ENCODE measurements at places on chromosomes 1 and 21. TPM values are rescaled to one million over a fixed set of nuclear protein-coding genes. Genes with fewer than 3 reads are reported as not detected.

GRCh38 chr21:44436111-44436611 is 19.1 kb upstream of the LRRC3 start:
- DNase-seq = no peak

DNA sequence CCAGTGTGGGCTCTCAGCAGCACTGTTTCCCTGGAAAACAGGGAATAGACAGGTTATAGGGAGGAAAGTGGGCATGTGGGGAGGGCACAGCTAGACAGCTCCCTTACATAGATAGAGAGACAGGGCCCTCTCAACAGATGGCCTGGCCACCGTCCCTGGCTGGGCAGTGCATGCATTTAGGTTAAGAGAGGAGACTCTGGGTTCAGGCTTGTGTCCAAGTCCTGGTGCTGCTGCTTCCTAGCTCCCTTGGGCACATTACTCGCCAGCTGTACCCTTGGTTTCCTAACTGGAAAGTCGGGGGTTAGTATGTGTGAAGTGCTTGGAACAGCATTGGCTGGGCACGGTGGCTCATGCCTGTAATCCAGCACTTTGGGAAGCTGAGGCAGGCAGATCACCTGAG is 9.1 kb downstream of the PLOD1 start:
- DNase-seq = no peak

GRCh38 chr1:183444243-183444642 is 26.1 kb upstream of the NMNAT2 start:
- DNase-seq = no peak

- peak; percentile 32 for DNase-seq
Observed at GRCh38 chr1:33517596-33518250, 45.3 kb downstream of the ZSCAN20 start.

DNA sequence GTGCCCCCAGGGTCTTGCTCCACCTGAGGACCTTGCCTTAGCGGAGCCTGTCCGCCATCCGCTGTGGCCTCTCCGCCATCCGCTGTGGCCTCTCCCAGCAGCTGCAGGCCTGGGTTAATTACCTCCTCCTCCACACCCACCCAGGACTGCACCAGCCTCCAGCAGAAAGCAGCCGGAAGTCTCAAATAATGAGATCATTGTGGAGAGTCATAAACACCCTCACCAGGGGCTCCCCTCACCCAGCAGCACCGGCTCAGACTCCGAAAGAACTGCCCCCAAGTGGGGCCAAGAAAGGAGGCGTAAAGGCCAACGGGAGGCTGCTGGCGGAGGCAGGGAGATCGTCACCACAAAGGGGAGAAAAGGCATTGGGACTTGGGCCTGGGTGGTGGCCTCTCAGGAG is 10.7 kb upstream of the GPR153 start:
- DNase-seq = peak; percentile 39

SYT2 gene
- total RNA-seq = not detected

GNG12 gene
- 201 TPM for total RNA-seq

S100B gene
- not detected for total RNA-seq

TSPAN1 gene
- 0.43 TPM for total RNA-seq
